ENCODE measurements at places on chromosomes 13 and 19.

GRCh38 chr13:50292081-50292480 is 276.8 kb downstream of the KCNRG start:
- no peak for DNase-seq

- no peak for DNase-seq
Measured at GRCh38 chr13:111042661-111043226, 72.4 kb upstream of the ARHGEF7 start.

GRCh38 chr13:99332456-99332855 is 25.3 kb upstream of the GPR183 start:
- DNase-seq = no peak

DNA sequence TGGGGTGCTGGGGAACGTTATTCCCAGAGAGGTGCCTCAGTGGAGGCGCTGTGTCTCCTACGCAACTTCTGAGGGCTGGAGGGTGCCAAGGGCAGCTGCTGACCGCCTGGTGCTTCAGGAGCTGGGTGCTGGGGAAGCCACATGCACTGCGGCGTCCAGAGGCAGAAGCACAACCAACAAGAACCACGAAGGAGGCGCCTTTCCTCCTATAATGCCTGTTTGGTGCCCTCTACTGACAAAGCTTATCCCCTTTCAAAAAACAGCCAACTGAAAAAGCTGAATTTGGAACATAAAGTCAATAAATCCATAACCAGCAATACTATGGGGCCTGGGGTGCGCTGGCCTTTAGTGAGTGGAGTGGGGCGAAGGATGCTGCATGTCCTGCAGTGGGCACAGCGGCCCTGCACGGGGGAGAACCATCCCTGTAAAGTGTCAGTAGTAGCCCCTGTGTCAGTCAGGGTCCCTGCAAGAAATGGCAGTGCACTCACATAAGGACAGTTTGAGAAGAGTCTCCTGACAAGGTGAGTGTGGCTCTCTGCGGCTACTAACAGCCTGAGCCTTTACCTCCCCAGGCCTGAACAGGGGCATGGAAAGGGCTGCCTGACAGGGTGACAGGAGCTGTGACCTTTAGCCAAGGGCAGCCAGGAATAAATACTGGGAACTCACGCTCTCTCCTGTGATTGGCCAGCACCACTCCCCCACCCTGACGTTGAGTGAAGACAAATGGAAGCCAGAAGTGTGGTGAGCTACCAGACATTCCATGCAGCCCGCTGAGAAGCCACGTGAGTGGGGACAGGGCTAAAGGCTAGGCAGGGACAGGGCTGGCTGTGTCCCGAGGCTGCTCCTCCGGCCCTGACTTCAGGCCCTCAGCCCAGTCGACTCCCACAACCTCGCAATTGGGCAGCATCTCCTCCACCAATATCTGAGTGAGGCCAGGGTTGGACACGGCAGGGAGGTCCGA is 4.5 kb upstream of the B3GNT8 start:
- no peak for DNase-seq

DNA sequence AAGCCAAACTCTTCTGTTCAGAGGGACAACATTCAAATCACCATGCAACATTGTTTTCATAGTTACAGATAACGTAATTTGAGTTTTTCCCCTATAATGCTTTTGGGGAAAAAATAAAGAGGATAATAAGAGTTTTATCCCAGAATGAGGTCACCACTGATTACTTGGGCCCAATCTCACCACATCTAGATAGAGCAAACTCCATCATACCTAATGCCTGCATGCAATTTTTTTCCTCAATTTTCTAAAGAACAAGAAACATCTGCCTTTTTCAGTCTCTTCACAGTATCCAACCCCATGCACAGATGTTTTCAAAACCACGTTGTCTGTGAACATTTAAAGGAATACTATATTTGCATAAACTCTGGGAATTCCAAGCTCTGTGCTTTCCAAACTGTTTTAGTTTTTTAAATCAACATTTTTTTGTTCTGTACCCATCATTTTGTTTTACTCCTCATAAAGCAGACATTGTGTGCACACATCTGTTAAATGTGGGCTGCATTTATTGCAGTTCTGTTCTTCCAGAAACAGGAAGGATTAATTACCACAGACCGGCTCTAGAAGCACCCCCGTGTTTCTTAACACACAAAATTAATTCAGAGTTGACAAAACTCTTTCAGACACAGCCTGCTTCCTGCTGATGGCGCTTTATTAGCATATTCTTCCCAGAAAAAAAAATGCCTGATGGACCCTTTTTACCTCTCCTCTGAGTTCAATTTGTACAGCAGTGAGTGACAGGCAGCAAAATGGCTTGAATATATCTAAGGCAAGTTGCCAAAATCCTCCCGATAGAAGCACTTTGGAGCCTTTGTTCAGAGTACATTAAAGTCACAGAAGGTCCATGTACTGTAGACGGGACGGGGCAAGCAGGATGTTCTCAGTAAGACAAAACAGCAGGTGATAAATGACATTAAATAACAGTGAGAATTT is 1171.9 kb downstream of the EFNB2 start:
- DNase-seq = no peak

DNA sequence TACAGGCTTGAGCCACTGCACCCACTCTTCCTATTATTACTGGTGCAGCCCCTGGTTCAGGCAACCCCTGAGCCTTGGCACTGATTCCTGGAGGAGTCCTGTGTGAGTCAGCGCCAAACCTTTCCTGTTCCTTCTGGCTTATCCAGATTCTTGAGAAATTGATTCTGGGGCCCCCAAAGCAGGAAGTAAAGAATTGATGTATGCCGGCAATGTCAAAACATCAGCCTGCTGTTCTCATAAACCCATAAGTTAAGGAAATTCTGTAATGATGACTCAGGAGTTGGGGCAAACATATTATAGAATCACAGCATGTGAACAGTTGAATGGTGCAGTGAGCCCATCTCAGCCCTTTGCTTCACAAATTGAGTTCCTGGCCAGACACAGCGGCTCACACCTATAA is 1.4 kb upstream of the OR7G3 start:
- DNase-seq = no peak

DNA sequence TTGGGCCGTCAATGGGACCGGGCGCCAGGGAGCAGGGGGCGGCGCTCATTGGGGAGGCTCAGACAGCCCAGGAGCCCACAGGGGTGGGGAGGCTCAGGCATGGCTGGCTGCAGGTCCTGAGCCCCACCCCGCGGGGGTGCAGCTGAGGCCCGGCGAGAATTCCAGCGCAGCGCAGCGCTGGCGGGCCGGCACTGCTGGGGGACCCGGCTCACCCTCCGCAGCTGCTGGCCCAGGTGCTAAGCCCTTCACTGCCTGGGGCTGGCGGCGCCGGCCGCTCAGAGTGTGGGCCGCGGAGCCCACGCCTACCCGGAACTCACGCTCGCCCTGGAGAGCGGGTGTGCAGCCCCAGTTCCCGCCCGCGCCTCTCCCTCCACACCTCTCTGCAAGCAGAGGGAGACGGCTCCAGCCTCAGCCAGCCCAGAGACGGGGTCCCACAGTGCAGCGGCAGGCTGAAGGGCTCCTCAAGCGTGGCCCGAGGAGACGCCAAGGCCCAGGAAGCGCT is 1227.4 kb downstream of the PCDH17 start:
- DNase-seq = no peak

GRCh38 chr13:46983881-46984280 is 87.0 kb upstream of the HTR2A start:
- no peak for DNase-seq

- no peak for DNase-seq
Measured at GRCh38 chr13:55403887-55404487, 1736.7 kb upstream of the PRR20A start.

GRCh38 chr13:62875118-62875640 is 1459.5 kb upstream of the PCDH20 start:
- DNase-seq = no peak

DNA sequence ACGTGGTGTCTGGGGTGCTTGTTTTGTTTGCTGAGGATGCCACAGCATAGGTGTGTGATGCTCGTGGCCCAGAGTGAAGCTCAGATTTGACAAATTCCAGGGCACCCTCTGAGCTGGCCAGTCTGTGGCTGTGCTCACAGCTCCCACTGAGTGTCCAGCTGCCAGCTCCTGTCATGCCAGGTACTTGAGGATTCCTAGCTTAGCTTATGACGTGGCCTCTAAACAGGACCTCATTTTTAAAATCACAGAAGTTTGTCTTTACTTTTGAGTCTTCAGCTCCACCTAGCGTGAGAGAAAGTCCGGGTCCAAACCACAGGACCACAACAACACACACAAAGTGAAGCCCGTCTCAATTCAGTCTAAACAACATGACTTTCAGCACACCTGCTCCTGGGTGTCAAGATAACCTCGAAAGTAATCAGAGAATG is 117.3 kb downstream of the RAB20 start:
- DNase-seq = no peak

DNA sequence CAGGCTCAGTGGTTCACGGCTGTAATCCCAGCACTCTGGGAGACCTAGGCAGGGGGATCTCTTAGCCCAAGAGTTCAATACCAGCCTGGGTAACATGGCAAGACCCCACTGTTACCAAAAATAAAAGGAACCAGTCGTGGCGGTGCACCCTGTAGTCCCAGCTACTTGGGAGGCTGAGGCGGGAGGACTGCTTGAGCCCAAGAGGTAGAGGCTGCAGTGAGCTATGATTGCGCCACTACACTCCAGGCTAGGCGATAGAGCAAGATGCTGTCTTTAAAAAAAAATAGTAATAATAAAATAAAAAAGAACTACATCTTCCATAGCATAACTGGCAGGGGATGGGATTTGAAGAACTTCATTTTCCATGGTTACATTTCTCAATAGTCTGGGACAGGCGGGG is 3.0 kb downstream of the LYPD3 start:
- no peak for DNase-seq

DNA sequence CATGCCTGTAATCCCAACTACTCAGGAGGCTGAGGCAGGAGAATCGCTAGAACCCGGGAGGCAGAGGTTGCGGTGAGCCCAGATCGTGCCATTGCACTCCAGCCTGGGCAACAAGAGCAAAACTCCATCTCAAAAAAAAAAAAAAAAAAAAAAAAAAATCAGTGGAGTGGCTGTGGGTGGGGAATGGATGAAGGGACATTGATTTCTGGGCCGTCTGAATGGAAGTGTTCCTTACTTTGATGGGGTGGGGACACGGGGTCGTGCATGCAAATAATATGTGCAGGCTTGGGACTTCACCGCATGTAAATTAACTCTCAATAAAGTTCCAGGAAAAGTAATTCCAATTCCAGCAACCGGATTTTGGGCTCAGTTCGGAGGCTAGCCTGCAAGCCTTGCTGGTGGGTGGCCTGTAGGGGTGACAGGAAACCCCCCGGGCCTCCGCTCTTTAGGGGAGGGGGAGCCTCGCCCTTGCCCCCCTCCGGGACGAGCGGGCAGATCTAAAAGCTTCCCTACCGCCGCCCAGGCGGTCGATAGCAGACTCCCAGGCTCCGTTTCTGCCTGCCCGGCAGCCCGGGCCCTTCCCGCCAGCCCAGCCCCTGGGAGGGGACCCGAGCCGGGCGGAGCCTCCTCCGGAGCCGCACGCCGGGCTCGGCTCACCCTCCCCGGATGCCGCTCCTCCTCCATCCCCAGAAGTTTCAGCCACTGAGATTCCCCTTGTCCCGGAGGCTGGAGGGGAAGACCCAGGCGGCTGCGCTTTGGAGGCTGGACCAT is 48.0 kb upstream of the ADGRE5 start:
- peak; percentile 60 for DNase-seq

DNA sequence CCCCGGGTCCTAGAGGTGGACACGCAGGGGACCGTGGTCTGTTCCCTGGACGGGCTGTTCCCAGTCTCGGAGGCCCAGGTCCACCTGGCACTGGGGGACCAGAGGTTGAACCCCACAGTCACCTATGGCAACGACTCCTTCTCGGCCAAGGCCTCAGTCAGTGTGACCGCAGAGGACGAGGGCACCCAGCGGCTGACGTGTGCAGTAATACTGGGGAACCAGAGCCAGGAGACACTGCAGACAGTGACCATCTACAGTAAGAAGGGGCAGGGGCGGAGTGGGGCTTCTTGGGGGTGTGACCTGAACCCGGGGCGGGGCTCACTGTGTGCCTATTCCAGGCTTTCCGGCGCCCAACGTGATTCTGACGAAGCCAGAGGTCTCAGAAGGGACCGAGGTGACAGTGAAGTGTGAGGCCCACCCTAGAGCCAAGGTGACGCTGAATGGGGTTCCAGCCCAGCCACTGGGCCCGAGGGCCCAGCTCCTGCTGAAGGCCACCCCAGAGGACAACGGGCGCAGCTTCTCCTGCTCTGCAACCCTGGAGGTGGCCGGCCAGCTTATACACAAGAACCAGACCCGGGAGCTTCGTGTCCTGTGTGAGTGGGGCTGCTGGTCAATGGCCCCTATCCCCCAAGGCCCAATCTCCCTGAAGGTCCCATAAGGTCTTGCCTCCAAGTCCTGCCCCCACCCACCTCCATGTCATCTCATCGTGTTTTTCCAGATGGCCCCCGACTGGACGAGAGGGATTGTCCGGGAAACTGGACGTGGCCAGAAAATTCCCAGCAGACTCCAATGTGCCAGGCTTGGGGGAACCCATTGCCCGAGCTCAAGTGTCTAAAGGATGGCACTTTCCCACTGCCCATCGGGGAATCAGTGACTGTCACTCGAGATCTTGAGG is 2.4 kb upstream of the ICAM4 start:
- no peak for DNase-seq

GRCh38 chr19:14746886-14747285 is 31.5 kb downstream of the ADGRE2 start:
- DNase-seq = no peak

DNA sequence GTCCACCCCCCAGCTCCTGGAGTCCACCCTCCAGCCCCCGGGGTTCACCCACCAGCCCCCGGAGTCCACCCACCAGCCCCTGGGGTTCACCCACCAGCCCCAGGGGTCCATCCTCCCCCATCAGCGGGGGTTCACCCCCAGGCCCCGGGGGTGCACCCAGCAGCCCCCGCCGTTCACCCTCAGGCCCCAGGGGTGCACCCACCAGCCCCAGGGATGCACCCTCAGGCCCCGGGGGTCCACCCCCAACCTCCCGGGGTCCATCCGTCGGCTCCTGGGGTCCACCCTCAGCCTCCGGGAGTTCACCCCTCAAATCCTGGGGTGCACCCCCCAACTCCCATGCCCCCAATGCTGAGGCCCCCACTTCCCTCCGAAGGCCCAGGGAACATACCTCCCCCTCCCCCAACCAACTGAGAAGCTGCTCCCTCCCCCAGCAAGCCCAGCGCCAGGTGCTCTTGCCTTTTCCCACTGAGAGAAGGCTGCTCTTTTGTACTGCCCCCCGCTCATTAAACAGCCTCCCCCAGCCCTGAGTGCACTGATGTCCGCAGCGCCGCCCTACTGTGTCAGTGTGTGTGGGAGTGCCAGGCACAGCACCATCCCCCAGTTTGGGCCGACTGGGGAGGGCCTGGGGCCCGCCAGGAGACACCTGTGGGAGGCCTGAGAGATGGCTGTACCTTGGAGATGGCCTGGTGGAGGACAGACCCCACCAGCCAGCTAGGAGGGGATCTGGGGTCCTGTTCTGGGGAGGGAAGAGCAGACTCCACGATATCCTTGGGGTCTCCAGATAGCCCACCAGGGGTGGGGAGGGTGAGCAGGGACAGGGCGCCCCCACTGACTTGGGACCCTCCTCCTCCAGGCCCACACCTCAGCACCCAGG is 750 bp upstream of the AMH start:
- DNase-seq = no peak

- peak; percentile 90 for DNase-seq
Measured at GRCh38 chr13:41960637-41961465, at the start of gene VWA8. VWA8 (minus strand) TSS chr13:41961109; CDS start chr13:41961015, 94 bp downstream.

GRCh38 chr13:101346942-101347728 is 69.2 kb downstream of the NALCN start:
- DNase-seq = no peak

GRCh38 chr13:51630288-51630615 is 46.0 kb downstream of the WDFY2 start:
- no peak for DNase-seq

- no peak for DNase-seq
Measured at GRCh38 chr13:51801631-51802099, 2.3 kb downstream of the DHRS12 start.
